ENCODE measurements at places on chromosomes 7 and 10.

GRCh38 chr7:37816922-37817590 is 31.3 kb upstream of the NME8 start:
- no peak for DNase-seq

DNA sequence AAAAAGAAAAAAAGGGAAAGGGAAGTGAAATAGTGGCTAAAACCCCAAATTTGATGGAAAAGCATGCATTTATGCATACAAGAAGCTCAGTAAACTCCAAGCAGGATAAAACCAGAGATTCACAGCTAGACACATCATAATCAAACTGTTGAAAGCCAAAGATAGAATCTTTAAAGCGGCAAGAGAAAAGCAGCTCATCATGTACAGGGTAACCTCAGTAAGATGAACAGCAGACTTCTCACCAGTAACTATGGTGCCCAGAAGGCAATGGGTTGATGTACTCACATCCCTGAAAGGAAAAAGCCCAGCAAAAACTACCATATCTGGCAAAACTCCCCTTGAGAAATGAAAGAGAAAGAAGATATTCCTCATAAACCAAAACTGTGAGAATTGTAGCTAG is 60.4 kb downstream of the TPST1 start:
- no peak for DNase-seq

DNA sequence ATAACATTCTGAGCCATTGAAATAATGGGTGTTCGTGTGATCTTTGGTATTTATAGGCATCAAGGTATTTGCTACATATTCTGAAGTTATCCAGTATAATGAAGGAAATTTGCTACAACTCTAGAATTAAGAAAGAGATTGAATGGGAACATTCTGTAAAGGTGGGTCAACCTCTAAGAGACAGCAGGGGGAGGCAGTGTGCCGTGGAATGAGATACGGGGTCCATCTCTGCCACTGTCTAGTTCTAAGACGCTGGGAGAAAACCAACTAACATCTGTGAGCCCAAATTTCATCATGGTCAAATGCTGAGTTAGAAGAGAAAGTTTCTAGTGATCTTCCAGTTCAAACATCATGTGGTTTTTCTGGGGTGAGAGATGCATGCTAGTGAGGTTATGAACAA is 368.9 kb downstream of the SORCS1 start:
- DNase-seq: no peak

- no peak for DNase-seq
These were observed 43.1 kb downstream of the BAIAP2L1 start for GRCh38 chr7:98357751-98358161.

DNA sequence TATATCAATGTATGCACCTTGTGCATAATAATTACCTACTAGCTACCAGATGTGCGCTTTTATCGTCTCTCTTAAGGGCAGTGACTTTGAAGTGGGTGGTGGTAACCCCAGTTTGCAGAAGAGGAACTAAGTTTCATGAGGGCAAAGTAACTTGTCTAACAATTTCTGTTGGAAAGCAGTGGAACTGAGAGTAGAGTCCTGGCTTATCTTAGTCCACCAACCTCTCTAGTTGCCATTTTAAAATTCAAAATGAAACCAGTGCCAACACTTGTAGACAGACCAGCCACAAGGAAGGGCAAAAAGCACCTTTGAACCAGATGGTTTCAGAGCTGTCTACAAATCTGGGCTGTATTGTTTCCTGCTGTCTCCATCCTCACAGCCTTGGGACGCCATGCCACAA is 32.0 kb upstream of the RBM20 start:
- no peak for DNase-seq

DNA sequence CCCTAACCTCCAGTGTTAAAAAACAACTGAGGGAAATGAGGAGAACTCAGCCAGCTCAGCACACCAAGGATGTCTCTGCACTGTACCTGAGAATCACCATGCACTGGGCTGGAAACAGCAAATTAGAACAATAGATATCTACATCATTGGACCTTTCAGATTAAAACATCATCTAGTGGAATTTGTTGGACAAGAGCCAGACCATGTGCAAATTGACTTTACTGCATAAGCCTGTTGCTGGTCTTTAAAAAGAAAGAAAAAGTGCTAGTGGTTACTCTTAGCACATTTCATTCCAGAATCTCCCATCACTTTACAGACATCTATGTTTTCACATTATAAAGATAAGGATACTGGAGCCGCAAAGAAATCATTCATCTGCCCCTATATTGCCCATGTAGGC is 75.4 kb downstream of the FGFR2 start:
- DNase-seq: no peak

- DNase-seq: peak; percentile 82
These were observed 246.2 kb downstream of the MAD1L1 start for GRCh38 chr7:1986366-1987083.

- no peak for DNase-seq
These were observed 50.8 kb downstream of the FAM53B start for GRCh38 chr10:124693396-124693795.
